ENCODE measurements at places on chromosomes 3 and 15.

- DNase-seq: no peak
Measured at GRCh38 chr3:188262913-188263683, 109.1 kb downstream of the LPP start.

DNA sequence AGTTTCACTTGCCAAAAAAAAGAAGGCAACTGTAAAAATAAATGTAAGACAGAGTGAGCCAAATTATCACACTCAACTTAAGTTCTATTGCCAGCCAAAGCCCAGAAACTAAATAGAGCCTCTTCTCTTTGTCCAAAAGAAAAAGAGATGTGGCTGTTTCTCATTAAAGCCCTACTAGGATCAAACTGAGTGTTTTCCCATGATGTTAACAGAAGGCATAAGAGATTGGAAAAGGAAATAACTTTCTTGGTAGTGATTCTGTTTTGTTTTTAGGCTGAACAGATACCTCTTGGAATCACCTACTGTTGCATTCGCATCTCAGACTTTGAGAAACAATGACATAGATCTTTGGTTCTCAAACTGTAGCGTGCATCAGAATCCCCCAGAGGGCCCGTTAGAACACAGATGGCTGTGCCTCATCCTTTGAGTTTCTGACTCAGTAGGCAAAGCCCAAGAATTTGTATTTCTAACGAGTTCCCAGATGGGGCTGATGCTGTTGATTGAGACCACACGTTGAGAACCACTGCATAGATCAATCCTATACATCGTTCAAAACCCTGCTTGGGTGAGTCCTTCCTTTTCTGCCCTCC is 42.5 kb upstream of the SRGAP3 start:
- no peak for DNase-seq

DNA sequence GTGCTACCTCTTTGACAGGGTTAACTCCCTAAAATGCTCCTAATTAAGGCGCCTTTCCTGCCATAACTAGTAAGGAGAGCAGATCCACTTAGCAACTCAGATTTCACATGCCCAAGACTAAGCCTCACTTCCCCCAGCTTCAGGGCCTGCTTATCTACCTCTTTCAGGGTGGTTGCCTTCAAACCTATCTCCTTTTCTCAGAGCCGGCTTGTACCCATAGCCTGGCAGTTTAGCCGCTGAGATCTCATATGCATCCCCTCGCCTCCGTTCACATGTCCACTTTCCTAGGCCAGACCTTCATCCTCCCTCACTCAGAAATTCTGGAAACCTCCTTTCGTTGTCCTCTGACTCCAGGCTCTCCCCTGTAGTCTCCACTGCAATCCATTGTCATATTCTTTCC is 1.0 kb upstream of the FSTL1 start:
- no peak for DNase-seq

DNA sequence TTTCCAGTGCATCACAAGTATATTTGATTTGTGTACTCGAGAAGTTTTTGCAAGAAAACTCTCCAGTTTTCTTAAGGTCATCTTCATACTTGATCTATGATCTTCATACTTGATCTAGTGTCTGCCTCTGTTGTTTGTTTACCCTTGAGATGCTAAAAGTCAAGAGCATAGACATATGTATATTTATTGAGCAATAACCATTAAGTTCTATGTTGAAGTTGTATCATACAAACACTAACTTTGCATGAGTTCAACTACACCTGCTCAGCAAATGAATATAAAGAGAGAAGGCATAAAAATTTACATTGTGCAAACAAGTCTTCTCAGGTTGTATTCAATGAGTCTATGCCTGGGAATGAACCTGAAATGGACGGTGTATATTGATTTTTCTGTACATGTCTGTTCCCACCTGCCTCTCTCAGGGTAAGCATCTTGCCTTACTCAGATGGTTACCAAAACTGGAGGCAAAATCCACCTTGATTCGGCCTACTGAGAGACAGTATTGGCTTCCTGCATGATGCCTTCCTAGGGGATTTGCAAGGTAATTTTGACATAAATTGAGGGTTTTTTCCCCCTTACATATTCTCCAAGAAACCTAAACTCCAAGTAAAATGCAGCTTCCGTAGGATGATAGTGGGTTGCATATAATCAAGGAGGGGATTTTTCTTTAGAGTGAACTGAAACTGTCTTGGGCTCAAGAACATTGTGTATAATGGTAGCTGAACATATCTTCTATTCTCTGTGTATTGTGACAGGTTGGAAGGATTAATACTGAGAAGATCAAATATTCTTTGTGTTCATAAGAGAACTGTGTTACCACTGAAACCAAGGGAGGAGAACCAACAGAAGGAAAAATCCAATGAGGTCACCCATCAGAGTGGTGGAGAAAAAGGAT is 110.4 kb downstream of the FILIP1L start:
- DNase-seq: no peak

- DNase-seq: no peak
Measured at GRCh38 chr15:66216806-66217205, 36.7 kb downstream of the MEGF11 start.

- DNase-seq: no peak
Measured at GRCh38 chr15:83477808-83478537, 30.8 kb downstream of the SH3GL3 start.

DNA sequence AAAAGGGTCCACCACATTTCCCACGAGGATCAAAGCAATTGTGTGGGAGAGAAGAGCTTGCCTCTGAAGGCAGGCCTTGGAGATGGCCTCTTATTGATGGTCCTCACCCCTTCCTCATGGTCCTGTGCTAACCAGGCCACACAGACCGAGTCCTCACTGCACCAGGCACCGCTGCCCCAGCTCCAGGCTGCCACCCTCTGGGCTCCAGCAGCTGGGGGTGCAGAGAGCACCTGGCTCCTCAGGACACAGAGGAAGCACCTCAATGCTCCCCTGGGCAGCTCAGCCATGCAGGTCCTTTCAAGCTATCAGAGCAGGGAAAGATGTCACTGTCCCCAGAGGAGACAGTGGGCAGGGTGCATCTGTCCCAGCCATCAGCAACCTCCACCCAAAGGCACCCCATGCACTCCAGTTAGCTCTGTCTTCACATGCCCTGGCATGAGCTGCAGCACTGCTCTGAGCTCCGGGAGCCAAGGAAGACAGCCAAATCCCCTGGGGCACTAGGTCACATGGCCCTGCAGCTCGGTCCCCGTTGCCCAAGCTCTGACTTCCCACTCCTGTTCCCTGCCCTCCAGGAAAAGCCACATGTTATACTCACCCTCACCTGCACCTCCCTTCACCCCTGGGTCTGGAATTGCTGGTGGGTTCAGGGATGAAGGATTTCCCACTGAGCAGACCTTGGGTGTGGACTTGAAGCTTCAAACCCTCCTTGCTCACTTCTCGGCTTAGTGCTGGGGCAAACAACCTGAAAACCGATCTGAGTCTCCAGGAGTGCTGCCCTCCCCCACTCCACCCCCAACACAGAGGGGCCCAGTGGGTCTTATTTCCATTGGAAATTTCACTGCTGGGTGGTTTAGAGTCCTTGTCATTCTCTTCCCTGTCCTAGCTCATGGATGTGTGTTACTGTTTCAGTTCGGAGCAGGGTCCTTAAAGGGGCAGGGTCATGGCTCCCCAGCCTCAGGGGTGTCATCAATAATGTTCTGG is 32.6 kb downstream of the ALS2CL start:
- DNase-seq: no peak

- DNase-seq: no peak
Measured at GRCh38 chr3:43001094-43001553, 22.0 kb downstream of the GASK1A start.

GRCh38 chr3:120763601-120764000 is 21.1 kb downstream of the GTF2E1 start:
- no peak for DNase-seq

GRCh38 chr3:3109407-3110298 is 521 bp downstream of the IL5RA start:
- no peak for DNase-seq
